ENCODE measurements at places on chromosomes 6 and 20.

DNA sequence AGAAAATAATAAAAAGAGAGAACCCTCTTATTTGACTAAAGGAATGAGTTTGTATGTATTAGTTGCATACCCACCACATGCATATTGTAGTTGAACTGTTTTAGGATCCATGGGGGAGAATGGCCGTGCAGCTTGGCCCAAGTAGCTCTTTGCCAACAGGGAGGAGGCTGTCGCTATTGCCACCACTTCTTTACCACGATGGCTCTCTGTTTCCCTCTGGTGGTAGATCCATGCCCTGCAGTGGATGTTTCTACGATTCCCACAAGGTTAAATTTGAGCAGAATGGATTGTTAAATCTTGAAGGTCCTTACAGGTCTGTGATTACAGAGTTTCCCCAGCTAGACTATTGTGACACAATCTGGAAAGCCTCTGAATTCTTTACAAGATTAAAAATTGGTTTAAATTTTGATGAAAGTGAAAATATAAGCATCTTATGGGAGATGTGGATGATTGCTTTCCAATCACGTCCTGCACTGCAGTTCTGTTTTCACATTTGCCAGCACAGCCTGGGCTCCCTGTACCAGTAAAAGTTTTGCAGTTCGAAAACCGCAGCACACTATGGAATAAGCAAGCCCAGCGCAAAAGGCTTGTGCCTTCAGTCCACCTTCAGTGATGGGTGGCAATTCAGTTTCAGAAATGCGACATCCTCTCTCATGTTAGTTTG lies 34.4 kb upstream of the FNDC1 start:
- DNase-seq, result peak; percentile 66

- no peak for DNase-seq
These were observed 21.4 kb downstream of the KCNQ5 start for GRCh38 chr6:72643214-72643613.

GRCh38 chr20:37265152-37265551 lies 3.5 kb upstream of the GHRH start:
- no peak for DNase-seq

GRCh38 chr6:24458134-24458533 lies 31.2 kb downstream of the GPLD1 start:
- no peak for DNase-seq

GRCh38 chr6:131262060-131262459 lies 126.8 kb downstream of the AKAP7 start:
- DNase-seq, result no peak

- no peak for DNase-seq
These were observed 153.1 kb downstream of the RCAN2 start for GRCh38 chr6:46338131-46338530.

- no peak for DNase-seq
These were observed 93.2 kb upstream of the MAN1A1 start for GRCh38 chr6:119442776-119443184.

DNA sequence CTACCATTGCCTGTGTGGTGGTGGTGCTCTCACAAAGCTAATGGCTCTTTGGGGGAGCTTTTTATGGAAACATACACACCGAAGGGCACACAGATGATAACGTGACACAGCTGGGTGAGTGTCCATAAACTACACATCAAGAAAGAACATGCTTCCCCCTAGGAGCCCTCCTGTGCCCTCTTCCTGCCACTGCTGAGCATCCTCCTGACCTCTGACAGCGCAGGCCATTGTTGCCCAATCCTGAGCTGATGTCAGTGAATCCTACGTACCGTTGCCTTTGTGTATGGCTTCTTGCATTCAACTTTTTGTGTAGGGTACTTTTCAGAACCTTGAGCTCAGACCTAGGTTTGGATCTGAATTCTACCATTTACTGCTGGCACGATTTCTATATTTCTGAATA lies 65.8 kb upstream of the SLC22A1 start:
- DNase-seq, result no peak

DNA sequence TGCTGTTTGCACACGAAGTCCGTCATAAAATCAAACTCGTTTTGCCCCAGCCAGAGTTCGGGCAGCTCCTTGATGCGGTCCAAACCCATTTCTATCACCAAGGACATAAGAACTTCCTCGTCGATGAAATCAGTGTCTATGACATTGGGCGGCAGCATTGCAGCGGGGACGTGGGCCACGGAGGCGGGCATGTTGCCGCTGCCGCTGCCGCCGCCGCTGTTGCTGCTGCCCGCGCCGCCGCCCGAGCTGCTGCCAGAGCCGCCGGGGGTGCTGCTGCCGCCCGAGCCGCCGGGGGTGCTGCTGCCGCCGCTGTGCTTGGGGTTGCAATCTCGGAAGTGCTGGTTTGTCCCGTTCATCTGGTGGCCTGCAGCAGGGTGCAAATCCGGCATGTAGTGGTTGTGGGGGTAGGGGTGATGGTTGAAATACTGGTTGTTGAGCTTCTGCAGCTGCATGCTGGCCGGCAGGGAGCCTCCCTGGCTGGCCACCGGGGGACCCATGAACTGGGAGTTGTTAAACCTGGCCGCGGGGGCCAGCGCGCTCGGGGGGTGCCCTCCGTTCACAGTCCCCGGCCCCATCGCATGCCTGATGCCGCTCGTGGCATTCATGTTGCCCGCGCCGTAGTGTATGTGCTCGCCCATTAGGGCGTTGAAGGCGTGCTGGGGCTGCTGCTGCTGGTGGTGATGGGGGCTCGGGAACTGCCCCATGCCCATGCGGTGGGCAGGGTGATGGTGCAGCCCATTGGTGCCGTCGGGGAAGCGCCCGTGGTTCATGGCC lies 1.1 kb downstream of the CITED2 start:
- DNase-seq, result peak; percentile 40

Data from effector CD8-positive, alpha-beta T cell (primary cell).